Fibroblast of pulmonary artery (primary cell): ENCODE measurements at places on chromosomes 3 and 15.
A peak's percentile ranks its signal among the peaks of the same experiment; 100 is the strongest.

DNA sequence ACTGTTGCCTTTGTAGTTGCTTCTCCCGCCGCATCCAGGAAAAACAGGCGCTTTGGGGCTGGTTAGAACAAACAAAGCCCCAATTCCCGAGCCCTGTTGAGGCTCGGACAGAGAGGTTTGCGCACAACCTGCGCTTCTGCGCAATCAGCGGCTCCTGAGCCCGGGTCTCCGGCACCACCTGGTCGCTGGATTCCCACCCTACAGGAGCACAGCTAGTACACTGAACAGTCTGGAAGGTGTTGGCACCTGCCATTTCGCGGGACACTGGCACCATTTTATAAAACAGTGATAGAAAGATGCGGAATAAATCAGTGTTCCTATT is 13.8 kb downstream of the ZIC4 start:
- DNase-seq: no peak

DNA sequence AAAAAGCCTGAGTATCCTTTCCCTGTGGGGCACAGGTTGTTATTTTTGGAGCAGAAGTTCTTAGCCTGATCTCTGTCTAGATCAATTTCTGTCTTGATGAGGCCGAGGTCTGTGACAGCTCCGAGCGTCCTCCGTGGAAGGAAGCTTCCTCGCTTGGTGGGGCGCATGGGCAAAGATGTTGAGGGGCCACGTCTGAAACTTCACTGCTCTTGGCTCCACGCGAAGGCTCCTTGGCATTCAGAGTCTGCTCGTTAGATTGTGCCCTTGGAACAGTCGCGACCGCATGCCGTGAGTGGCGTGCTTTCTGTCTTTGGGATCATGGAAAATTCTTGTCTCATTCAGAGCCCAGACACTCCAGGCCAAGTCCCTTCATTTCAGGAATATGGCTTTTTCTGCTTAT is 13.7 kb downstream of the GRK7 start:
- DNase-seq: no peak

DNA sequence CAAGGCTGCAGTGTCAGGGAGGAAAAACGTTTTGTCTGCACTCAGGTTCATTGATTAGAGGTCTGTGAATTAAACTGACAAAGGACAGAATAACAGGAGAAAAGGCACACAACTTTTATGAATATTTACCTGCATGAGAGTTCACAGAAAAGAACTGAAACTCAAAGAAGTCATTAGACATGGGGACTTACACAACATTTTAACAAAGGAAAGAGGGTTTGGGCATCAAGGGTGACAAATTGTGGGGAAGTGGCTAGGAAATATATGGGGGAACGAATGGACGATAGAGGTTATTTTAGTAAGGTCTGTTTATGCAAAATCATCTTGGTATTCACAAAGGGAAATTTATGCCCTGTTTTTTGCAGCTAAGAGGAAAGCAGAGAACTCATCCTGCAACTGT is 65.6 kb upstream of the C15orf39 start:
- DNase-seq: no peak

DNA sequence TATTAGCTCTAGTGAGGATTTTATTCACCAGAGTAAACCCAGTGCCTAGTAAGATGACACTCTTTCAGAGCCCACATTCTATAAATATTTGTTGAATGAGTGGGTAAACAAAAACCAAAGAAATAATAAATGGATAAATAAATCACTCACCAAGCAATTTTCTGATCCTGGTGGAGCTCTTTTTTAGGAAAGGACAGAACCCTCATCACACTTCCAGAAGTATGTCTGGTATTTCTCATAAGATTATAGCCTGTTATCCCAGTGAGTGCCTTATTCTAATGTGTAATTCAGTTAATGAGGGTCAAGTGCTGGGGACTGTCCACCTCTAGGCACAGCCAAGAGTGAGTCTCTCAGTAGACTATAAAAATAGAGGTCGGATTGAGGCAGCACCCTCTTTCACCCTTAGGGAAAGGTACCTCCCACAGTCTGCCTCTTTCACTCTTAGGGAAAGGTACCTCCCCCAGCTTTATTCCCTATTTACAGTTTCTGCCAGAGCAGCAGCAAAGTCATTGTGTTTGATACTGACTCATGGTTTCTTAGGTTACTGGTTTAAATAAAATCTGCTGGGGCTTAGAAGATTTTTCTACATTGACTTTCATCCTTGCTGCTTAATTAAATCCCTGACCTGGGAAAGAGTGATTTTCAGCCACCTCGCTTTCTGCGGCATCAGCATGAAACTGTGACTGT is 145.0 kb downstream of the STAC start:
- peak; percentile 67 for DNase-seq

- DNase-seq: peak; percentile 73
These were observed 10.4 kb downstream of the NR2F2 start for GRCh38 chr15:96340598-96341512.

- DNase-seq: peak; percentile 80
These were observed 63.3 kb downstream of the AQP9 start for GRCh38 chr15:58201516-58201915.

DNA sequence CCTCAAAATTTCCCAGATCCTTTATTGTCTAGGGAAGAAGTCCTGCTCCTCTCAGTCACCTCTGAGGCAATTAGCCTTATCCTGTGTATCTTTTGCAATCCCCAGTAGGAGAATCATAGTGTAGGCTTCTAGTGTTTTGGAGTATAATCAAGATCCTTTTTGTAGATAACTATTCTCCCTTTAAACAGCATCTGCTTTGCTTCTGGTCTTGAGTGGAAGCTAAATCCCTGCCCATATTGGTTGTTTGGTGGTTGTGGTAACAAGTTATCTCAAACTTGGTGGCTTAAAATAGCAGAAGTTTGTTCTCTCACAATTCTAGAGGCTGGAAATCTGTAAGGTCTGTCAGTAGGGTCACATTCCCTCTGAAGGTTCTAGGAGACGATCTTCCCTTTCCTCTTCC is 217.5 kb upstream of the RASGRP1 start:
- no peak for DNase-seq

GRCh38 chr3:55235416-55235815 is 251.7 kb downstream of the WNT5A start:
- no peak for DNase-seq

DNA sequence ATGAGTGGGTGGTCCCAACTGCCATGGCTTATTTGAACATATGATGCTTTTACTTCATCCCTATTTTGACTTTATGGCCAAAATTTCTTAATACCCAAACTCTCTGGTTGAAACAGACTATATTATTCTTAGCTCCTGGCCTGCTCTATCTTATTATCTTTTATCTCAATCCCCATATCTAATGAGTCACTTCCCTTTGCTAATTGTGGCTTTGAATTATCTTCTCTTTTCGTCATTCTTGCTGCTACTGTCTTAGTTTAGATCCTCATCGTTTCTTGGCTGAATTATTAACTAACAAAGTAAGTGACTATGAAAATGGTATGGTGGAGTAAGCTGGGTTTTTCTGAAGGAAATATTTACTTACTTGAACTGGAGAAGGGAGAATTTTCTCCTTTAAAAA is 28.2 kb upstream of the DNAJC19 start:
- no peak for DNase-seq

DNA sequence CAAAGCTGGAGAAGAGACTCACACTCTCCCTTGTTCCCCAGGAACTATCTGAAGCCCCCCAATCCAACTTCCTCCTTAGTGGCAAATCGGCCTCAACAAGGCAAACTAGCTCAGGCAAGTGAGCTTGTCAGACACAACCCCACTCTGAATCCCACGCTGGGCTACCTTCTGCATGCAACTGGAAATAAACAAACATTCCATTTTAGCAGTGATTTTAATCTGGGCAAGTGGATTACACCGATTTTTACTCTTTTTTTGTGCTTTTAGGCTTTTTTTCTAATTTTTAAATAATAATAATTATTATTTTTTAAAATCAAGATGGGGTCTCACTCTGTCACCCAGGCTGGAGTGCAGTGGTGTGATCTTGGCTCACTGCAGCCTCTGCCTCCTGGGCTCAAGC is 2.9 kb upstream of the NOX5 start:
- no peak for DNase-seq

GRCh38 chr15:22945071-22945470 is 35.1 kb downstream of the CYFIP1 start:
- DNase-seq: no peak
